Activated T-cell treated with anti-CD3 and anti-CD28 coated beads for 48 hours (primary cell): ENCODE measurements at places on chromosomes 12 and 14.
A peak's percentile ranks its signal among the peaks of the same experiment; 100 is the strongest.

- no peak for DNase-seq
These were observed 10.9 kb upstream of the SALL2 start for GRCh38 chr14:21537090-21537424.

- no peak for DNase-seq
These were observed 936.1 kb upstream of the FBXO33 start for GRCh38 chr14:40368314-40368713.

DNA sequence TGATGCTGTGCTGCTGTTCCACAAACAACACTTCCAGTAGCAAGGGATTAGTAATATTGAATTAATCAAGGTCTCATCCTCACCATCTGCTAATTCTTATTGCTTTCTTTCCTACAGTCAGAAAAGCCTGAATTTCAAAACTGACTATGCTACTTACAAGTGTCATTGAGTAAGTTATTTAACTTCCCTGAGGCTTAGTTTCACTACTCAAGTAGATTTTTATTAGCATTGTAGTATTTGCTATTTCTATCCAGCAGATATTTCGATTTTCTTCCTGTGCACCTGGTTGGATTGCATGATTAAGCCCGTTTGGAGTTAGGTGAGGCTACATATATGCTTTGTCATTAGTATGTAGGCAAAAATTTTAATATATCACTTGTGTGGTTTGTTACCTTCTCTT lies 591.5 kb downstream of the TRHDE start:
- no peak for DNase-seq

DNA sequence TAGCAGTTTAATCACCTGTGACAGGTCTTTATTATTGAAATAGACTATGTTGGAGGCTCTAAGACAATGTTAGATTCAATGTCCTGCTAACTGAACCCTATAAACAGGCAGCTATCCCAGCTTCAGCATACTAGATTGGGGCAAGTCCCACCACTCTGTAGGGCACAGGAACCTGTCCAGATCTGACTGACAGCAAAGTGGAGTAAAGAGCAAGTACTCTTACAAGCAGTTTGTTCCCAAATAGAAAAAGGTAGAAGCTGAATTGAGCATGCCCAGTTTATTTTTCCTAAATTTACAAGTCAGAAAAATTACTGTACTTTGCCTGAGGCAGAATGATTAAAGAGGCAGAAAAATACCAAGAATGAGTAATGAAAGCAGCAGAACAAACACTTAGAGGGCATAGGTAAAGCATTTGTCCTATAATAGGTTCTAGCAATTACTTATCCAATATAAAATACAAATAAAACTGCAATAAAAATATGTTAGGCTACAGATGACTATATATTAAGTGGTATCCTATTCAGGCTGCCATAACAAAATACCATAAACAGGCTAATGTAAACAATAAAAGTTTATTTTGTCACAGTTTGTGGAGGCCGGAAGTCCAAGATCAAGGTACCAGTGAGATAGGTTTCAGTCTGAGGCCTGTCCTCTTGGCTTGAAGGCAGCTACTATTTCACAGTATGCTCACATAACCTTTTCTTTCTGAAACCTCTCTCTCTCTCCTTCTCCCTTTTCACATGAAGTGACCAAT lies 868.2 kb downstream of the C12orf50 start:
- no peak for DNase-seq

DNA sequence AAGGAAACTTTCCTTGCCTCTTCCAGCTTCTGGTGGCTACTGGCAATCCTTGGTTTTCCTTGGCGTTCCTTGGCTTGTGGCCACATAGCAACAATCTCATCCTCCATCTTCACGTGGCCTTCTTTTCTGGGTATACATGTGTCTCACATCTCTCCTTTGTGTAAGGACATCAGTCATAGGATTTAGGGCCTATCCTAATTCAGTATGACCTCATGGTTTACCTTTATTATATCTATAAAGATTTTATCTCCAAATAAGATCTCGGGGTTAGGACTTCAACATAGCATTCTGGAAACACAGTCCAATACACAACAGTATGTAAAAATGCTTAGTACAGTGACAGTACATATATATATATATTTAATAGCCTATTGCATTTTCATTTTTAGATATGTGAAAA lies 58.4 kb upstream of the LRIG3 start:
- no peak for DNase-seq

DNA sequence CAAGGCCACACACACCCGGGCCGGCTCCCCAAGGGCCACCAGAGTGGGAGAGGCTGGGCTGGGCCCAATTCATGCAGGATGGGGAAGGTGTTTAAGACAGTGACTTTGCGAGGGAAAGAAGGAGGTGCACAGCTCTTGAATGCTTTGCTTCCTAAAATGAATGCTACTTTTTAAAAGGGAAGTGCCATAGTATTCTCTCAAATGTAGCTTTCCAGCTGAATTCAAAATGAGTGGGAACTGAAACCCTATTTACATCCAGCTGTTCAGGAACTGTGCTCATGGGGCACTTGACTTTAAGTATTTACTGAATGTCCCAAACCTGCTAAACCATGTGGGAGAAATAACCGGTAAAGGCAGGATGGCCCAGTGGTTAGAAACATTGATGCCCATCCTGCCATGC lies 7.6 kb downstream of the ITPK1 start:
- no peak for DNase-seq

DNA sequence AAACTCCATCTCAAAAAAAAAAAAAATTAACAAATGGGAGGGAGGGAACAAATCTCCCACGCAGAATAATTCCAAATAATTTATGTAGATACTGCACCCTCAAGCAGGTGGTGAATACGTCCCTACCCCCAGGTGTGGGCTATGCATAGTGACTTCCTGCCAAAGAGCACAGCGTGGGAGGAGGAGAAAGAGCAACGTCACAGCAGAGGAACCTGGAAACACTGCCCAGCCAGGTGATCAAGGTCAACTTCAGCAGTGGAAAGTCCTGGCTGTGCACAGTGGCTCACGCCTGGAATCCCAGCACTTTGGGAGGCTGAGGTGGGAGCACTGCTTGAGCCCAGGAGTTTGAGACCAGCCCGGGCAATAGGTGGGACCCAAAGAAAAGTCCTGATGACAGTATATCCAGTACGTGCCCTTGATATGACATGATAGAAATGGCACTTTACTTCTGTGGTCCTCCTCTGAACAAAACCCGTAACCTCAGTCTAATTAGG lies 9.5 kb downstream of the CINP start:
- DNase-seq: no peak

GRCh38 chr12:116043659-116044535 lies 233.6 kb downstream of the MED13L start:
- DNase-seq: no peak

GRCh38 chr14:59630288-59630963 lies 53.8 kb upstream of the CCDC175 start:
- DNase-seq: peak; percentile 3

DNA sequence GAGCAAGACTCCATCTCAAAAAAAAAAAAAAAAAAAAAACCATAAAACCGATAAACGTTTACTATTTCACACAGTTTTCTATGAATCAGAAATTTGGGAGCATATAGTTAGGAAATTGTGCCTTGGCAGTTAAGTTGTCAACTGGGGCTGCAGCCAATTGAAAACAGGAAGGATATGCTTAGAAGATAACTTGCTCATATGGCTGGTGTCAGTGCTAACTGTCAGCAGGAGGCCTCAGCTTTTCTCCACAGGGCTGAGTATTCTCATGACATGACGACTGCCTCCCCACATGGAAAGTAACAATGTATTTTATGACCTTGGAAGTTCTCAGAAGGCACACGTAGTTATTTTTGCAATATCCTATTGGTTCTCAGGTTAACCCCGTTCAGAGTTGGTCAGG lies 29.6 kb upstream of the OR5AU1 start:
- no peak for DNase-seq

GRCh38 chr14:60133487-60133886 lies 31.7 kb downstream of the DHRS7 start:
- no peak for DNase-seq

DNA sequence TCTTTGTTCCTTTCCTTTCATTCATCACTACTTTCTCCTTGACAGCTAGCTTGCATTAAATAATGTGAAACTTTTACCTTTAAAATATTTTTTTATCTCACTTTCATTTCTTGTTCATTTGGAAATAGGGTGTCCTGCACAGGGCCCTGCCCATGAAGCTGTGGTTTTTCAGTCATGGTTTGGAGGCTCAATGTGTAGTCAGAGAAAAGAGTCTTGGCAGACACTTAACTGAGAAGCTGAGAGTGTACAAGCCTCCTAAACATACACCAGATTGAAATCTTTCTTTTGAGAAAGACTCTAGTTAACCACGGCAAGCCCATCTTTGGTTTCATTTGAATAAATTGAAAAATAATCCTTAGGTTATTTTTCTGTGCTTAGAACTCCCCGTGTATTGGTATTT lies 74.2 kb downstream of the KICS2 start:
- DNase-seq: no peak

DNA sequence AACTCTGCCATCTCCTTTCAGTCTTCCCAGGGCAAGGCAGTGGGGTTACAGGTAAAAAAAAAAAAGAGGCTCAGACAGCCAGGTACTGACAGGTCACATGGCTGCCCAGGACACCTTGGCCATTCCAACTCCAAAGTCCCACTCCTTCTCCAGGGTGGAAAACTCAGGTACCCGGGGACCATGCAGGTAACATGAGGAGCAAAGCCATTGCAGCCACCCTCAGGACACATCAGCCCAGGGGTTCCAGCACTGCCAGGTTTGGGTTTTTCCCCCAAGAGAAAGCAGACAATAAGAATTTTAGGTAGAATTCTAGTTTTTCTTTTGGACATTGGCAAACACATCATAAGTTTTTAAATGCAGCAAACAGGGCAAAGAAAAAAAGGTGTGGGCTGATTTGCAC lies 15.3 kb downstream of the FAM222A start:
- no peak for DNase-seq

DNA sequence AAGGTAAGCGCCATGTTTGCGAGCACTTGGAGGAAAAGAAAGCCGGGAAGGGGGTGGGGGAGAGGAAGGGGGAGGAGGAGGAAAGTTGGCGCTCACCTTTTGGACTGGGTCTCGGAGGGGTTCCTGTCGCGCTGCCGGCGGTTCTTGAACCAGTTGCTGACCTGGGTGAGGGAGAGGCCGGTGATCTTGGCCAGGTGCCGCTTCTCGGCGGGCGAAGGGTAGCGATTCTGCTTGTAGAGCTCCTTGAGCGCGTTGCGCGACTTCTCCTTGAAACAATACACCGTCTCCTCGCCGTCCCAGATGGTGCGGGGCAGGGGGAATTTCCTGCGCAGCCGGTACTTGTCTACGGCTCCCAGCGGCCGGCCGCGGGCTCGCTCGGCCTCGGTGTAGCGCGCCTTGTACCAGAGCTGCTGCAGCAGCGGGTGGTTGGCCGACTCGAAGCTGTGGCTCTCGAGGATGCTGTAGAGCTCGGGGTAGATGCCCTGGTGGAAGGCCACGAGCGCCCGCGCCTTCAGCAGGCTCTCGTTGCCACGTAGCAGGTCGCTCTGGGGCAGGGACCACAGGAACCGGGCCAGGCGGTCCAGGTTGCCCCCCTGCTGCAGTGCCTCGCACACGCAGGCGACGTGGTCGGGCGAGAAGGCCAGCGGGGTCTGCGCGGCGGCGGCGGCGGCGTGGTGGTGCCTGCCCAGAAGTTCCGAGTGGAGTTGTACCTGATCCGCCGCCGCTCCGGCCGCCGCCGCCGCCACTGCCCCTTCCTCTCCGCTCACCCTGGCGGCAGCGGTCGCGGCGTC lies 840 bp downstream of the SIX4 start:
- DNase-seq: peak; percentile 37

DNA sequence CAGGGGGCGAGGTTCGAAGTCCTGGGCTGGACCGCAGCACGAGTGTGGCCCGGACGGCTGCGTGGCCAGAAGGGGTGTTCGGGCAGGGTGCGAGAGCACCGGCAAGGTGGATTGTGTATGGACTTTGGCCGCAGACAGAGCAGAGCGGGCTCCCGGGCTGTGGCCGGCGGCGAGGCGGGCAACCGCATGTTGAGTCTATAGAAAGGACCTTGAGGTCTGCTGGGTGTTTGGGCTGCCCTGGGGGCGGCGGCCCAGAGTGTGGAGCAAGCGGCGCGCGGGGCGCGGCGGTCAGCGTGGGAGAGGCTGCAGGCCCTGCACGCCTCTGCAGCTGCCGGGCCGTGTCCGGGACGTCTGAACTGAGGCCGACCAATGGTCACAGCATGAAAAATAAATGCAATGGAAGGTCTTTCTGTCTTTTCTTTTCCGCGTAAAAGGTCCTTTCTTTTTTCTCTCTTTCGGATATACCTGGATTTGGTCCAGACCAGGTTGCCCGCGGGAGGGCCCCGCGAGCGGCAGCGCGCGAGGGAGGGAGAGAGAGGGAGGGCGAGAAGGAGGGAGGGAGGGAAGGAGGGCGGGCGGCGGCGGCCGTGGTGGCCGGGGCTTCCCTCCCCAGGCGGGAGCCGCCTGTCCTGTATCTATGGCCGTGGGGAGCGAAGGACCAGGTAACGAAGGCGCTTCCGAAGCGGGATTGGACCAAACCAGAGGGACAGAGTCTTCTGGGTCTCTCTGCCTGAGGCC lies 5.5 kb upstream of the HOXC9 start:
- DNase-seq: no peak

DNA sequence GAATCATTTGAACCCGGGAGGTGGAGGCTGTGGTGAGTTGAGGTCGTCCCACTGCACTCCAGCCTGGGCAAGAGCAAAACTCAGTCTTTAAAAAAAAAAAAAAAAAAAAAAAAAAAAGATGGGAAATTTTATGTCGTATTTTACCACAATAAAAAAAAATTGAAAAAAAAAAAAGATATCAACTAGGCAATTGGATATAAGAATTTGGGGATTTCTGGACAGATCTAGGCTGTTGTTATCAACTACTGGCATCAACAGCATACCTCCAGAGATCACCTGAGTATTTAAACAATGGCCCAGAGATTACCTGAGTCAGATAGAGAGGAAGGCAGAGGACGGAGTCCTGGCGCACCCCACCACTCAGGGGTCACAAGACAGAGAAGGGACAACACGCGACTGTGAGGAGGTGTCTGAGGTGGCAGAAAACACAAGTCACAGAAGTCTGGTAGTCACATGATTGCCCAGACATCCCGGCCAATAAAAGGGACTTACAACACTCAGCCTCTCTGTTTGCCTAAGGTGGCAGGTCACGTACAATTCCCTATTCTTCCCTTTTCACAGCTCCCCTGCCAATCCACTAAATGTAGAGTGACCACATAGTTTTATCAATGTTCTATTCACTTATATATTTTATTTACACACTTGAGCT lies 1.8 kb downstream of the SPRING1 start:
- DNase-seq: no peak

GRCh38 chr14:49505041-49505766 lies 81.0 kb downstream of the RPS29 start:
- no peak for DNase-seq

GRCh38 chr12:107590814-107591375 lies 94.7 kb upstream of the PWP1 start:
- no peak for DNase-seq

- DNase-seq: no peak
These were observed 3.0 kb downstream of the GZMB start for GRCh38 chr14:24630872-24631477.

GRCh38 chr14:60229614-60230013 lies 19.4 kb upstream of the PPM1A start:
- no peak for DNase-seq

- DNase-seq: no peak
These were observed 9.4 kb upstream of the GAS2L3 start for GRCh38 chr12:100564090-100564489.

- no peak for DNase-seq
These were observed 164.3 kb upstream of the TMPO start for GRCh38 chr12:98351089-98351488.

- no peak for DNase-seq
These were observed 513.3 kb upstream of the CCDC196 start for GRCh38 chr14:65972891-65973290.

- no peak for DNase-seq
These were observed 93.7 kb downstream of the DHRS2 start for GRCh38 chr14:23729720-23730387.

- no peak for DNase-seq
These were observed 311.6 kb downstream of the LRIG3 start for GRCh38 chr12:58608711-58609110.
